Endothelial cell of umbilical vein (primary cell): ENCODE measurements at places on chromosomes 13 and 19.

DNA sequence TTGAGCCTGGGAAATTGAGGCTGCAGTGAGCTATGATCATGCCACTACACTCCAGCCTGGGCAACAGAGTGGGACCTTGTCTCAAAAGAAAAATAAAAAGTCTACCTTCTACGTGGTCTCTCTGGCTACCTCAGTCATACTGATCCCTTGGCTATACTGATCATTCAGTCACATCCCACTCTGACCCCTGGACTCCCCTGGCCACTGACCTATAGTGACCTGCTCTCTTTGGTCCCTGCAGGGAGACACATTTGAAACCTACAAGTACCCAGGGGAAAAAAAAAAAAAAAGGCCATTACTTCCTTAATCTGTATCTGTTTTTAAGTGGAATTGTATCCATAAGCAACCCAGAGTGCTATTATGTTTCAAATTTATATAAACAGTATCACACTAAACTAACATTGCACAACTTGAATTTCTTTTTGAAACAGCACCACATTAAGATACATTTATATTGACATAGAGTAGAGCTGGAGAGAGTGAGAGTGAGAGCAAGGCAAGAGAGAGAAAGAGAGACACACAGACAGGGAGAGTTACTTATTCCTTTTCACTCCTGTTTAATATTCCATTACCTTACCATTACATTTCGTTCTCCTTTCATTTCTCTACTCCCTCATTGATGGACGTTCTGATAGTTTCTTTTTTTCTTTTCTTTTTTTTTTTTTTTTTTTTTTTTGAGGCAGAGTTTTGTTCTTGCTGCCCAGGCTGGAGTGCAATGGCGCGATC, 23.7 kb upstream of the CERS4 start:
- no peak for DNase-seq

GRCh38 chr13:71722206-71722605, 144.8 kb downstream of the DACH1 start:
- no peak for DNase-seq

DNA sequence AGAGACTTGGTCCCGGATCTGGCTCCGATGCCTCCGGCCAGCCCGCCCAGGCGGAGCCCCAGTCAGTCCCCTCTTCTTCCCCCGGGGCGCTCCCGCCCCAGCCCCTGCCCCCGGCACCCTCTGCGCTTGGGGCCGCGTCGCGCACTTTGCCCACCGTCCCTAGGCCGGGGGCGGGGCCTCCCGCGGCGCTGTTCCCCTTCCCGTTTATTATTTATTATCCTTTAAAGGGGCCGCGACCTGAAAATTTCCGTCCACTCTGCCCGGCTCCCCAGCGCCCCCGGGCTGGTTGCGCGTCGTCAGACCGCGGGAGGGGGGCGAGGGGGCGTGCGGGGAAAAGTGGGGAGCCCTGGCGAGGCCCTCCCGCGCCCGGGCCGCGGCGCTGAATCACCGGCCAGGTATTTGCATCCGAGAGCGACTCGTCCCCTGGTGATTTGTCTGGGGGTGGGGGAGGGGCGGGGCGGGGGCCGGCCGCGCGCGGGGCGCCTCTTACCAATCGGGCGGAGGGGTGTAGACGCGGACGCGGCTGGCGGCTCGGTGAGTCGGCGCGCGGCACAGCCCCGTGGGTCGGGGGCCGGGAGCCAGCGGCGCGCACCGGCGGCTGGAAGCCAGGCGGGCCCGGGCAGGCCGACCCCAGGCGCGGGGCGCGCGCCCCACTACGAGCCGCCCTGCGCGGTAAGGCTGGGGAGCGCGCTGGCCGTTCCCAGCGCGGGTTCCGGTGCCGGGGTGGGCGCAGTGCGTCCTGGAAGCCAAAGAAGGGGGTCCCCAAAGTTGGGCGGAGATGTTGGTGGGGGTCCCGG, at the start of gene ARID3A:
TSS of gene ARID3A (plus strand) at position 510 of the 797 bp plus-strand sequence. CDS start 3,494 bp downstream, outside the sequence.
- DNase-seq = peak; percentile 79

GRCh38 chr13:42977219-42977659, 14.8 kb downstream of the EPSTI1 start:
- no peak for DNase-seq

DNA sequence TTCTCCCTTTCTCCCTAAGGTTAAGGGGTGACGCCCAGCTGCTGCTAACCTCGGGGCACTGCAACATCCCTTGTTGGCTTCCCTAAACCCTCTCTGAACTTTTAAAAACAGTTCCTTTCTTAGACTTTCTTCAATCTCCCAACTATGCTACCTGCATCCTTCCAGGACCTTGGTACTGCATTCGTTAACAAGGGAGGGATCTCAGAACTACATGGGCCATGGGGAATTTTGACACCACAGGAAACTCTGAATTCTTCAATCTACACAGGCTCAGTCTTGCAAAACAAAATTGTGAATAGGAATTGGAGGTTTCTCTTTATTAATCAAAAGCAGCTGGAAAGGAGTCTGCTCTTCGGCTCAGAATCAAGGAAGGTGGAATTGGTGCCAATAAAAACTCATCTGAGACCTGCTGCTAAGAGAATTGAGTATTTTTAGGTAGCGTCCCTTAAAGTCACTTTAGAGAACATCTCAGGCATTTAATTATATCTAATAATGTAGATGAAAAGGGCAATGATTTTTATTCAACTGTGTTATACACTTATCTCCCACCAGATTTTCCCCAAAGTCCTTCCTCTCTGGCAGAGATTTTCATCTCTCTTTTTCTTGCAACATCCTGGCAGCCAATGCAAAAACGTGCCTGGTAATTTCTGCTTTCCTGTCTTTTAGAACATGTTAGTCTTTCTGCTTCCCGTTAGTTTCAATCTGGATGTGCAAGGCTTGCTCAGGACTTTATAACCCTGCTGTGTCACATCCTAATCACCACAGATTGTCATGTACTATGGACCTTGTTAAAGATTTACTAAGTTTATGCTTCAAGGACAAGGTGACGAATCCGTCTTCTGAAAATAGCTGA, 69.1 kb upstream of the SLC15A1 start:
- peak; percentile 83 for DNase-seq

- no peak for DNase-seq
These were observed 9.8 kb downstream of the TPT1 start for GRCh38 chr13:45331123-45331619.

DNA sequence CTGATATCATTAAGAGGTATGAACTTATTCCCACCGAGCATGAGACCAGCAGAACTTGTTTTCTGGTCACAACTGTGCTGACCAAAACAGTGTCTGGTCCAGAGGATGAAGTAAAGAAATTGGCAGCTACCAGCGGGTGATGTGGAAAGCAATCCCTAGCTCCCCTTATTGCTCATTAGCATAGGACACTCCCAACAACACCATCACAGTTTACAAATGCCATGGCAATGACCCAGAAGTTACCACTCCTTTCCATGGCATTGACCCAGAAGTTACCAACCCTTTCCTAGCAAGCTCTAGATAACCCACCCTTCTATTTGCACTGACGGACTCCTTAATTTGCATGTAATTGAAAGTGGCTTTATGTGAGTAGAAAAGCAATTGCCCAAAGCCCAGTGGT, 1856.1 kb downstream of the OLFM4 start:
- DNase-seq = no peak
